ENCODE measurements at places on chromosomes 5 and 9. TPM values are rescaled to one million over a fixed set of nuclear protein-coding genes. Genes with fewer than 3 reads are reported as not detected.
A peak's percentile ranks its signal among the peaks of the same experiment; 100 is the strongest.

Gene INSL6
- not detected for total RNA-seq

- no peak overlapping the region for H3K4me3 ChIP-seq
- H3K27ac ChIP-seq = no peak overlapping the region
Observed at GRCh38 chr5:36722900-36723299, 116.5 kb downstream of the SLC1A3 start.

DNA sequence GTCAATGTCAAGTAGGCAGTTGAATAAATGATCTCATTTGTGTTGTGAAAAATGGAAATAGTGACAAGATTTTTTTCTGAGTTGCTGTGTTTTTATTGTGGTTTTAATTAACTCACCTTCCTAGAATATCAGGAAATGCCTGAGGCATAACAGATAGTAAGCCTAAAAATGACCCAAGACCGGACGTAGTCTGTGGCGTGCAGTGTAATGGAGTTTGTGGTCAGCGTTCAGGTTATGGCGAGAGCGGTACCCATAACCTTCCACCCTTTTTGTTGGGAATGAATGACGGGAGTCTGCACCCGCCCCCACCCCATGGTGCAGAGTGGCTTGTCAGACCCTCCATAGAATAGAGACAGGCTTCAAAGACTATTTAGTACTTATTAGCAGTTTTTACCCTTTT lies 119.3 kb downstream of the GALNT10 start:
- H3K4me3 ChIP-seq = no peak overlapping the region
- H3K27me3 ChIP-seq = no peaks in the 10 kb centered on the region
- H3K4me1 ChIP-seq = no peaks in the 10 kb centered on the region
- DNase-seq = no peak
- no peak overlapping the region for H3K27ac ChIP-seq
- no peaks in the 10 kb centered on the region for H3K36me3 ChIP-seq

DNA sequence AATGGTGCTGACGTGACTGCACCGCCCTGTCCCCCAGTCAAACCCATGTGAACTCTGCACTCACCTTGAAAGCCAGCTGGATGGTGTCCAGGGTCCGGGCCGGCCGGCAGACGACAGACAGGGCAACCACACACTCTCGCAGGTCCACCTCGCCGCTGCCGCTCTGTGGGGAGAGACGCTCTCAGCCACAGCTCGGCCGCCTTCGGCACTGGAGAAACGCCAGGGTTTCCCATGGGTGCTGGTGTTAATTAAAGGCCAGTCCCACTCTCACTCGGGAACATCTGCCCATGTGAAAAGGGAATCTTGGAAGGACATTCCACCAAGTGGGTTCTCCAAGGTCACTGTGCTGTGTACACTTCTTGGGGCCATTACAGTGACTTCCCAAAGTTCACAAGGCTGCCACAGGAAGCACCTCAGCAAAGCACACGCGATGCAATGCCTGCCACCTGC lies 25.5 kb upstream of the SLC6A3 start:
- no peak overlapping the region for H3K27ac ChIP-seq
- H3K4me1 ChIP-seq = no peaks in the 10 kb centered on the region
- H3K27me3 ChIP-seq = no peaks in the 10 kb centered on the region
- H3K4me3 ChIP-seq = no peak overlapping the region
- DNase-seq = peak; percentile 55
- peaks cover 50% of the 10 kb centered on the region for H3K36me3 ChIP-seq

GRCh38 chr5:131323378-131323777 lies 59.5 kb downstream of the CDC42SE2 start:
- no peak for DNase-seq
- H3K36me3 ChIP-seq = no peaks in the 10 kb centered on the region
- no peaks in the 10 kb centered on the region for H3K4me1 ChIP-seq
- no peak overlapping the region for H3K27ac ChIP-seq
- H3K4me3 ChIP-seq = no peak overlapping the region
- no peaks in the 10 kb centered on the region for H3K27me3 ChIP-seq

Gene CCDC192
- total RNA-seq = not detected

Gene KCNN2
- total RNA-seq = 10.0 TPM

- no peak overlapping the region for H3K27ac ChIP-seq
- no peak for DNase-seq
- H3K27me3 ChIP-seq = no peaks in the 10 kb centered on the region
- no peak overlapping the region for H3K4me3 ChIP-seq
Observed at GRCh38 chr9:84330246-84330645, 10.3 kb downstream of the SLC28A3 start.

DNA sequence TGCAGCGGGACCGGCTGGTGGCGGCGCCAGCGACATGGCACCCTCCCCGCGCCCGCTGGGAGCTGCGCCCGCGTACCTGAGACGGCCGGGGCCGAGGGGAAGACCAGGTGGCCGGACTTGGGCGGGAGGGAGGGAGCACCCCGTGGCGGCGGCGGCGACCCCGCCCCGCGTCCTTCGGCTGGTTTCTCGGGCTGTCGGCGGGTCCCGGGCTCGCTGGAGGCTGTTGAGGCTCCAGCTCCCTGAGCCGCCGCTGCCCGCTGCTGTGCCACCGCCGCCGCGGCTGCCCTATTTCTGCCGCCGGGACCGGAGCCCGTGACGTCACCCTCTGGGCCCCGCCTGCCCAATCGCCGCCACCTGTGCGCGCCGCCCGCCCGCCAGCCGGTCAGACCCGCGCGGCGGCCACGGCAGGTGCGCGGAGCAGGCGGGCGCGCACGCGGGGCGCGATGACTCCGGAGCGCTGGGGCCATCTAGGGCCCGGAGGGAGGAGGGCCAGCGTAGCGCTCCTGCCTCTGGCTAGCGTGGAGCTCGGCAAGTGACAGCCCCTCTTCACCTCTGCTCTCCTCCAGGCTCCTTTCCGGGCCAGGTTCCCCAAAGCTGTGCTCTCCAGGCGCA lies at the start of gene FSTL4:
FSTL4 (minus strand) TSS at position 293 of the 612 bp plus-strand sequence.
- H3K4me3 ChIP-seq = peak within 1 kb of the TSS; percentile 49
- no peak for DNase-seq
- peaks cover 12% of the 10 kb centered on the region for H3K4me1 ChIP-seq
- no peak within 1 kb of the TSS for H3K27ac ChIP-seq
